ENCODE measurements at places on chromosomes 16 and 17. TPM values are rescaled to one million over a fixed set of nuclear protein-coding genes. Genes with fewer than 3 reads are reported as not detected.

The FBRS gene
- 100 TPM for total RNA-seq

The TNP2 gene
- total RNA-seq = not detected

The CLEC3A gene
- not detected for total RNA-seq

The STUB1 gene
- total RNA-seq = 86.4 TPM

DNA sequence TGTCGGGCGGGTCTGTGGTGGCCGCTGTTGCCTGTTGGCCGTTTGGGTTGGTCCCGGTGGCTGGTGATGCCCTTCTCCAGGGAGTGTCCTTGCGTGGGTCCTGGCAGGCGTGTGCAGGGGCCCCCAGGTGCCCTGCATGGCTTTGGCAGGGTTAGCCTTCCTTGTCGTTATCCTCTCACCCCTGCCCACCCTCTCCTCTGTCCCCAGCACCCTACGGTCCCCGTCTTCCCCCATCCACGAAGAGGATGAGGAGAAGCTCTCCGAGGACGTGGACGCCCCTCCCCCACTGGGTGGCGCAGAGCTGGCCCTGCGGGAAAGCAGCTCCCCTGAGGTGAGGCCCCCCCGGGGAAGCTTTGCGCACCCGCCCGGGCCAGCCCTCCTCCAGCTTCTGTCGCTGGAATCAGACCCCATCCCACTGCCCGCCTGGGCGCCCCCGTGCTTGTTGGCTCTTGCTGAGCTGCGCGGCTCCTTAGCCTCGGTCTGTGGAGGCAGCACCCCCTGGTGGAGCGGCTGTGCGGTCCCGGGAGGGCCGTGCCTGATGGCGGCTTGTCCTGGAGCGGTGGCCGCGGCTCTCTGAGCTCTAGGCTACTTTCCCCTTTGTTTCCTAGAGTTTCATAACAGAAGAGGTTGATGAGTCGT is 10.6 kb upstream of the NUDT16L1 start:
- H3K27me3 ChIP-seq = no peaks in the 10 kb centered on the region
- peaks cover 30% of the 10 kb centered on the region for H3K4me1 ChIP-seq
- no peak overlapping the region for H3K4me3 ChIP-seq
- H3K36me3 ChIP-seq = peaks cover 36% of the 10 kb centered on the region
- no peak overlapping the region for H3K27ac ChIP-seq

- peak within 1 kb of the TSS; percentile 93 for H3K27ac ChIP-seq
- peaks cover 54% of the 10 kb centered on the region for H3K36me3 ChIP-seq
- DNase-seq = peak; percentile 96
- H3K4me3 ChIP-seq = peak within 1 kb of the TSS; percentile 91
Observed at GRCh38 chr16:89560378-89561141, at the start of gene RPL13. RPL13 (plus strand) TSS chr16:89560682; CDS start chr16:89560960, 278 bp downstream.

DNA sequence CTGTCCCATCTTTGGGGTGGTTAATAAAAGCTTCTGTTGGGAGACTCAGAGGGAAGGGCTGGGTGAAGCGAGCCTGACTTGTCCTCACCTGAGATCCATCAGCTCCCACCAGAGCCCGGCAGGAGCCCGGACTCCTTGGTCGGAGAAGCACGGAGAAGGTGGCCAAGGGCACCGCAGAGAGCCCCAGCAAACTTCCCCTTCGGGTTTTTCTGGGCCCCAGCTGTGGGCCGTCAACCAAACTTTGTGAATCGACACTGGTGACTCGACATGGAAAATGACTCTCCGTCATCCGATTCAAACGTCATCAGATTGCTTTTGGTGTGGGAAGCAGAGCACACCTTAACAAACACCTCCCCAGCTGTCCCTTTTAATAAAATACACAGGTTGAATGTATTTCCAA is 21.4 kb downstream of the ENPP7 start:
- no peaks in the 10 kb centered on the region for H3K36me3 ChIP-seq
- H3K27ac ChIP-seq = no peak overlapping the region
- DNase-seq = no peak

DNA sequence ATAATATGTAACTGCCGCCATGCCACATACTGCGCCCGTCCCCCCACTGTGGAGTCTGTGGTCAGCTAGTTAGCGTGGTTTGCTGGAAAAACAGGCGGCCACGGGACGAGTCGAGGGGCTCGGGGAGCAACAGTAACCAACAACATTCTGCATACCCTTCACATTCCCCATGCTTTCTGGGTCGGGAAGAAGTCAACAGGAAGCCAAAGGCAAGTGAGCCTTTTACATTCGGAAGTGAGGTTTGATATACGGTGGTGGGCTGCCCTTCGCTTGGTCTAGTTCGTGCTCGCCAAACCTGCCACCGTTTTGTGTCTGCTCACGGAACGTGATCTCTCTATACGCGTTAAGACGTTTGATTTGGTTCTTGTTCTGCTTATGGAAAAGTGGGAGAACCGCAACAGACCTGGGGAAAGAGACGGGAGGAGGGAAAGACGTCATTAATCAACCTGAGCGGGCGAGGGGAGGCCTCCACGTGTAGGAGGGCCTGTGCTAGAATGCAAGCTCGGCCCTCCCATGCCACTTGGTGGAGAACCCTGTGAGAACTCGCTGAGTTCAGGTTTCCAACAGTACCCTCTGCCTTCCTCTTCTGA is 28.9 kb upstream of the CFAP20 start:
- H3K4me3 ChIP-seq = no peak overlapping the region
- no peak overlapping the region for H3K27ac ChIP-seq
- peaks cover 21% of the 10 kb centered on the region for H3K36me3 ChIP-seq
- no peak for DNase-seq

DNA sequence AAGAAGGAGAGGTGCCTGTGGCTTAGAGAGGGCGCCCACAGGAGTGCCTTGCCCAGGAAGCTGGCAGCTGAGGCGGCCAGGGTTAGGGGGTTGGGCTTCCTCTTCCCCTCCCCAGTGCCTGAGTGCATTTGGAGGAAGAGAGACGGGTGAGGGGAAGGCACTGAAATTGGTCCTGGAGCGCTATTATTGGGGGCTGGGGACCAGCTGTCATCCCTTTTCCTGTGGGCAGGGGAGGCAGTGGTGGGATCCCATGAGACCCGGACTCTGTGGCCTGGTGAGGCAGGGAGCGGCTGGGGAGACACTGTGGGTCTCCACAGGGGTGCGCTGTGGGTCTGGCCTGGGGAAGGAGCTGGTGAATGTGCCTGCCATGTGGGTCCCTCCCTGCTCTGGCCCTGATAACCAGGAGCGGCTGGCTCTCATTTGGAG is 259.7 kb downstream of the SEC14L1 start:
- H3K36me3 ChIP-seq = peaks cover 80% of the 10 kb centered on the region
- peaks cover 100% of the 10 kb centered on the region for H3K4me1 ChIP-seq
- peak overlapping the region; percentile 96 for H3K27ac ChIP-seq
- DNase-seq = peak; percentile 82
- no peaks in the 10 kb centered on the region for H3K27me3 ChIP-seq

DNA sequence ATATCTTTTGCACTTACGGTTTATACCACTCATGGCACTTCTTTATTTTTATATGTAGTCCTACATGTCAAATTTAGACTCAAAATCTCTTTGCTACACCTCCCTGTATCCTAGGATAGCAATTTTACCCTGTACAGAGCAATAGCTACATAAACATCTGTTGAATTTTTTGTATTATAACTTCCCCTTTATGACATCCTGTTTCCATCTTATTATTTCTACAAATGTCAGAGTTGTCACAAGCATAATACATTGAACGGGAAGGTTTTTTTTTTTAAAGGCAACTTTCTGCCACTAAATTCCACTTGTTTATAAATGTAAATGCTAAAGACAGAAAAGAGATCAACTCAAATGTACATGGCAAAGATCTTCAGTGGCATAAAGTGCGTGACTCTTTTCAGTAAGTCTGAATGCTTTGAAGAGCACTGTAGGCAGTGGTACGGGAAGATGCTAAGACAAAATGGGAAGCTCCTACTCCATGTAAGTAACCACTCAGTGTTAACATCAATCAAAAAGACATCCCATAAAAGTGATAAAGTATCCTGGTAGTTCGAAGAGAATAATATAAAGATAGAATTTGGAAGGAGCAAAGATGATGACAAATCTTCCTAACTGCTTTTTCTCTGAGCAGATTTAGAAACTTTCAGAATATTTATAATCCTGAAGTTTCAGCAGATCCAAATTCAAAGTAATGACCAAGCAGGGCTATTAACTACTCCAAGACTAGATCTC is 26.8 kb downstream of the GNA13 start:
- peaks cover 38% of the 10 kb centered on the region for H3K36me3 ChIP-seq
- no peak overlapping the region for H3K4me3 ChIP-seq
- H3K27ac ChIP-seq = no peak overlapping the region
- H3K27me3 ChIP-seq = no peaks in the 10 kb centered on the region
- H3K4me1 ChIP-seq = peaks cover 46% of the 10 kb centered on the region

The KRT12 gene
- total RNA-seq = not detected

DNA sequence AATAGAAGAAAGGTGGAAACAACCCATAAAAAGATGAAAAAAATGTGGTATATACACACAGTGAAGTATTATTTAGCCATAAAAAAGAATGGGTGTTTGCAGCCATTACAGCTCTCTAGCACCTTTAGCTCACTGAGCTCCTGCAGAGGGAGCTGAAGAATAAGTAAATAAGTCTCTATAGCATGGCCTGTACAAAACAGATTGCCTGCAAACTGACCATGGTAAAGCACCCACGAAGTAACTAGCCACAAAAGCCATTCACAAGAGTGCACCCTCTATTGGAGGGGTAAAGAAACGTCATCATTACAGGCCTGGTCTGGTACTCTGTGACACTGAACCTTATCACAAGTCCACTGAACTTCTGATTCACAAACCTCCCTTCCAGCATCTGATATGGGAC is 76.3 kb downstream of the USP32 start:
- no peaks in the 10 kb centered on the region for H3K27me3 ChIP-seq
- H3K4me1 ChIP-seq = peaks cover 8% of the 10 kb centered on the region
- no peak overlapping the region for H3K27ac ChIP-seq
- no peak for DNase-seq

DNA sequence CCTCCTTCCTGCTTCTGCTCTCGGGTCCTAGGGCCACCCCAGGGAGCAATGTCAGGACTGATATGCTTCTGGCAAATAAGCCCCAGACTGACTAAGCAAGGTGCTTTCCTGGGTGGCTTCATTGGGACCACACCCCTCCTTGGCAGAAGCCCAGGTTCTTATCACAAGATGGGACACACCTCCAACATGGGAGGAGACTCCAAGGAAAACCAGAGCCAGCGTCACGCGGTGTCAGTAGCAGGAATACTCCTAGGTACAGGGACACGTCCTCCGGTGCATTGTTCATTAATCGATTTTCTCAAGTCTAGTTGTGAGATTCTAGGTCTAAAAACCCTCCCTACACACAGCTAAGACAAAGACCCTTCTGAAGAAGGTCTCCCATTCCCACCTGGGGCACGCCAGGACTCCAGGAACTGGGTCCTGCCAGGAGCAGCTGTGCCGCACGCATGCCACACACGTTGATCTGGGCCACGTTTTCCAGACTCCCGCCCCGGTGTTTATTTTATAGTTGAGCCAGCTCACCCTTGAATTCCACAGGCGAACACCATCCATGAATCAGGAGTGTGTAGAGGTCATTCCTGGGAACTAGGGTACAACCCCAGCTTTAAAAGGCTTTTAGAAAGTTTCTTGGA is 30.8 kb downstream of the FA2H start:
- no peak overlapping the region for H3K4me3 ChIP-seq
- H3K27ac ChIP-seq = no peak overlapping the region
- no peak for DNase-seq
- H3K27me3 ChIP-seq = no peaks in the 10 kb centered on the region

The RHBDL1 gene
- total RNA-seq = 1.9 TPM

The FAM171A2 gene
- total RNA-seq = 0.45 TPM

- no peak overlapping the region for H3K4me3 ChIP-seq
- no peak overlapping the region for H3K27ac ChIP-seq
- DNase-seq = no peak
- no peaks in the 10 kb centered on the region for H3K4me1 ChIP-seq
- H3K27me3 ChIP-seq = peaks cover 4% of the 10 kb centered on the region
Observed at GRCh38 chr17:10243883-10244844, 45.8 kb upstream of the GAS7 start.

GRCh38 chr17:78168242-78168902 is at the start of gene SYNGR2:
SYNGR2 (plus strand) TSS chr17:78168581; CDS start chr17:78168617, 36 bp downstream.
- peak within 1 kb of the TSS; percentile 69 for H3K27ac ChIP-seq
- peak; percentile 89 for DNase-seq
- H3K4me3 ChIP-seq = peak within 1 kb of the TSS; percentile 69
- H3K36me3 ChIP-seq = peaks cover 11% of the 10 kb centered on the region

DNA sequence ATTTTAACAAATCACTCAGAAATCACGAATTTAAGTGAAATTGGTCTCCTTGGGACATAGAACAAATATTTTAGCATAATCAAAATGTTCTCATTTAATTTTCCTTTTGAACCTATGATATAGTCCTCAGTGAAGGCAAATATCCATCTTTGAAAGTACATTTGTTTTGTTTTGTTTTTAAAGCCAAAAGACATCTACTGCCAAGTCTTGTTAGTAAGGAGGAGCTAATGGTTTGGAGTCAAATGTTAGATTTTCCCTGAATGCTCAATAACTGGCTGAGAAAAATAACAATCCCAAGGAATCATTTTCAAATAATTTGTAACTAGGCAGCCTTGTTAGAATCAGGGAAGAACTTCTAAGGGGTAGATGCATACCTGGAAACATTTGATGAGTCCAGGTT is 302.9 kb upstream of the MAF start:
- no peak overlapping the region for H3K27ac ChIP-seq
- no peak overlapping the region for H3K4me3 ChIP-seq
- H3K36me3 ChIP-seq = no peaks in the 10 kb centered on the region
- no peaks in the 10 kb centered on the region for H3K4me1 ChIP-seq
- DNase-seq = no peak

GRCh38 chr17:56624912-56625311 is 31.4 kb downstream of the NOG start:
- H3K4me3 ChIP-seq = no peak overlapping the region
- no peak overlapping the region for H3K27ac ChIP-seq
- no peak for DNase-seq
- H3K27me3 ChIP-seq = peaks cover 8% of the 10 kb centered on the region
- H3K4me1 ChIP-seq = no peaks in the 10 kb centered on the region

DNA sequence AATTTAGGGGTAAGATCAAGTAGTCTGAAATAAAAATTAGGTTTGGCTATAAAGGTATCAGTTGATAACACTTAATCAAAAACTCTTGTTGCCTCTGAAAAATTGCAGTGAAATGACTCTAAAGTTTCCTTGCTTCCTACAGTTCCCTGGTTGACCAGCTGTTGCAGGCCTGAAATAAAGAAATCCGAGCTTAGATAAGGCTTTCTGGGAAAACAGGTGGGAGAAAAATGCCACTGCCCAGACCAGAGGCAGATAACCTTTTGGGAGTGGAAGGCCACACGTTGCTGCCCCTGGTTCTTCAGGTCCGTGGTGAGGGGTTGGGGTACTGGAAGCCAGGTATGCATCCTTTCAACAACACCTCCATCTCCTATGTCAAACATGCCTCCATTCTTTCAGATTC is 111.3 kb downstream of the HS3ST3A1 start:
- H3K4me3 ChIP-seq = no peak overlapping the region
- DNase-seq = no peak
- H3K36me3 ChIP-seq = no peaks in the 10 kb centered on the region
- peaks cover 5% of the 10 kb centered on the region for H3K4me1 ChIP-seq

All from activated CD8-positive, alpha-beta T cell treated with anti-CD3 and anti-CD28 coated beads, Interleukin-2, amount 10 ng/mL, durations not matched to agents 7 days and 5 days (primary cell).